ENCODE measurements at places on chromosomes 2 and 18.
A peak's percentile ranks its signal among the peaks of the same experiment; 100 is the strongest.

DNA sequence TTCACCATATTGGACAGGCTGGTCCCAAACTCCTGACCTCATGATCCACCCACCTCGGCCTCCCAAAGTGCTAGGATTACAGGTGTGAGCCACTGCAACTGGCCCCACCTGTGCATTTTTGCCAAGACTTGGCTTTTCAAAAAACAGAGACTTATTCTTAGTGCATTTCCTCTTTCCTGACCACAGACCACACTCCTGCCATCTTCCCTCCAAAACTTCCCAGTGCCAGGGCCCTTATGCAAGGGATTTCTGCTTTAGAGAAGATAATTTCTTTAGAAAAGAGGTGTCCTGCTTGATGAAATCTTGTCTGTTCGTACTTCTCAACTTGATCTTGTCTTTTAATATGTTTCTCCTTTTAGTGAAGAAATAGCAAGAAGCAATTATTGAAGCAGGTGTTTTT, 98.8 kb upstream of the ZNF516 start:
- DNase-seq = no peak

GRCh38 chr2:204019572-204020501, 83.3 kb downstream of the ICOS start:
- DNase-seq = no peak

DNA sequence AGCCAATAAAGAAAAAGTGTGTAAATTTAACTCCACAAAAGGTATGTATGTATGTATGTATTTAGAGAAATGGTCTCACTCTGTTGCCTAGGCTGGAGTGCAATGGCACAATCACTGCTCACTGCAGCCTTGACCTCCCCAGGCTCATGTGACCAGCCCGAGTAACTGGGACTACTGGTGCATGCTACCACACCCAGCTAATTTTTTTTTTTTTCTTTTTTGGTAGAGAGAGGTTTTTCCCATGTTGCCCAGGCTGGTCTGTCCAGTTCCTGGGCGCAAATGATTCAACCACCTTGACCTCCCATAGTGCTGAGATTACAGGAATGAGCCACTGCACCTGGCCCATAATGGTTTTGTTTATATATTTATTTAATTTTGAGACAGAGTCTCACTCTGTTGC, 67.1 kb downstream of the CERKL start:
- no peak for DNase-seq

DNA sequence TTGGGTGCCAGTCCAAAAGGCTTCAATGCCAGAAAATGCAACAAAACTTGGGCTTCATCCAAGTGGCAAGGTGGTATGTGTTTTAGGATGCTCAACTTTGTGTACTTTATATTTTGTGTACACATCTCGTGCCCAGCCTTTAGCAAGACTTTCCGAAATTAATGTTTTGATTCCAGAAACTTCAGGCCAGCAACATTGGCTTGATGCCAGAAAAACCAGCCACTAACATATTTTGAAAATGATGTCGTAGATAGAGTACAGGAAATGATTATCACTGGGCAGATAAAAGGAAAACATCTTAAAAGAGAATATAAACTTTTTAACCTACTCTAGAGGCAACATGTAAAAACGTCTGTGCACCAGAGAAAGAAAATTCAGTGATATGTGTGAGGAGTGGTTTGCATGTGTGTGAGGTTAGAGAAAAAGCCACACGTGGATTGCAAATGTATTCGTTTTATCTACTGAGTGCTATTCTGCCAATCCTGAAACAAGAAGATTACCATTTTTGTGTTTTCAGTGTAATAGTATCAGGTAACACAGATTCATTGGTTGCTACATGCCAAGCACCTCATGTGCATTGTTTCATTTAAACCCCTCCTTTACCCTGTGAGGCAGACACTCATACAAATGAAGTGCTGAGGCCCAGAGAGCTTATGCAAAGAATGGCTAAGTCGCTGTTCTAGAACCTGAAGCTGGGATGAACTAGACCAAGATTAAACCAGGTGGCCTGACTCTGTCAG, 264.8 kb downstream of the C1D start:
- no peak for DNase-seq

DNA sequence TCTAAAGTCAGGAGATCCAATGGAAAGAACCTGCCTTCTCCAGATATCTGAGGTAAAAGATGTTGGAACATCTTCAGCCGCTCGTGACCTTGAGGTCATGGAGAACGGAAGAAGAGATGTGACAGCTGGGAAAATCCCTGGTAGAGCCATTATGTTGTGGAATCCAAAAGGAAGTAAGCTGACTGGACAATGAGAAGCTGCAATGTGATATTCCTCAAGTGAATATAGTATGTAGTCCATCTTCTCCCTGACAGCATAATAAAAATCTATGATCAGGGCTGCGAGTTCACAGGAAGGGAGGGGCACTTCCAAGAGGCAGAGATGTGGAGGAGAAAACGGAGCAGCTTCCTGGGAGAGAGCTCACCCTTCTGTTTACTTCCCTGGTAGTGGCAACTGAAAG, 201.0 kb upstream of the SP5 start:
- no peak for DNase-seq

- DNase-seq = no peak
Measured at GRCh38 chr2:195486987-195487644, 169.9 kb upstream of the SLC39A10 start.

- DNase-seq = peak; percentile 62
Measured at GRCh38 chr18:57353137-57353939, 981 bp downstream of the ST8SIA3 start.

- no peak for DNase-seq
Measured at GRCh38 chr18:59952283-59953007, 52.6 kb downstream of the PMAIP1 start.

DNA sequence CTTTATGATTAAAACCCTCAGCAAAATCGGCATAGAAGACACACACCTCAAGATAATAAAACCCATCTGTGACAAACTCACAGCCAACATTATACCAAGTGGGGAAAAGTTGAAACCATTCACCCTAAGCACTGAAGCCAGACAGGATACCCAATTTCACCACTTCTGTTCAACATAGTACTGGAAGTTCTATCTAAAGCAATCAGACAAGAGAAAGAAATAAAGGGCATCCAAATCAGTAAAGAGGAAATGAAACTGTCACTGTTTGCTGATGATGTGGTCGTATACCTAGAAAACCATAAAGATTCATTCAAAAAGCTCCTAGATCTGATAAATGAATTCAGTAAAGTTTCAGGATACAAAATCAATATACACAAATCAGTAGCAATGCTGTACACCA, 16.4 kb upstream of the RPRD1A start:
- no peak for DNase-seq

DNA sequence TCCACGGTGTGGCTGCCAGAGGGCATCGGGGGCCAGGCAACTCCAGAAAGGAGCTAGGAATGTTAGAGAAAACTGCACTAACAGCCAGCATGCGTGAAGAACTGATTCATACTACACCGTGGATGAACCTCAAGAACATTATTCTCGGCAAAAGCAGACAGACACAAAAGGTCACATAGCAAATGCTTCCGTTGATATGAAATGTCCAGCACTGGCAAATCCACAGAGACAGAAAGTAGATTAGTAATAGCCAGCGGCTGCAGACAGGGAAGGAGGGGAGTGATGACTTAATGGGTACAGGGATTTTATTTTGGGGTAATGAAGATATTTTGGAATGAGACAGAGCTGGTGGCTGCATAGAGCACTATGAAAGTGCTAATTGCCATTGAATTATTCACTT, 37.4 kb downstream of the SCTR start:
- no peak for DNase-seq

DNA sequence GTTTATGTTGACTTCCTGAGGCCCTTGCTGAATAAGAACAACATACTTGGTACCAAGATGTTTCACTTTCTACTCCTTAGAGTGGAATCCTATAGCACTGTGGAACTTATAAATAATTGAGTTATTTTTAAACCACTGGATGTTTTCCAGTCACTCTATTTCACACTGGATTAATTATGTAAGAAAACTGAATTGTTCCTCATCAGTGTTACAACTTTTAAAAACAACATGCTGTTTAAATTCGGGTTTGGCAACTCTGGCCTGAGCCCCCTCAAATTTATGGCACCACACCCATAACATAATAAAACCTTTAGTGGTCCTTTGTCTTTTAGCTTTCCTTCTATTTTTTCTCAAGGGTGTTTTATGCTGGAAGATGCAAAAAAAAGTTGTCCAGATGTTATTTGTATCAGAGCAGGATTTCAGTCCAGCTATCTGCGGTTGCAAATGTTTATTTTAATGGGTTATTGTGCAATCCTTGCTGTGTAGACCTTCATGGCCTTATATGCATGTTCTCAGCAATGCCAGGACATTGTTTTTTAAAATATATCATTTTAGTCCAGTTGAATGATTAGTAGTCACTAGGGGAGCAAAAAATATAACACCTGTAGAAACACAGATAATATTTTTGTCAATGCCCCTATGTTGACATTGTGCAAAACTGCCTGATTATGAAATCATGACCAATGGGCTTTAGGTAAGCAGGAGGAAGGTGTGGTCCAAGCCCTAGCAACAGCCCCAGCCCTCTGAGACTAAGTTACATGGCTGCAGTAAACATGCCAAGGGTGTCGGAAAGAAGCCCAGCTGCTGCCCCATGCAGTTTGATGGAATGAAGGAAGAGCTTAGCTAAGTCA, 638.0 kb upstream of the ZEB2 start:
- no peak for DNase-seq

DNA sequence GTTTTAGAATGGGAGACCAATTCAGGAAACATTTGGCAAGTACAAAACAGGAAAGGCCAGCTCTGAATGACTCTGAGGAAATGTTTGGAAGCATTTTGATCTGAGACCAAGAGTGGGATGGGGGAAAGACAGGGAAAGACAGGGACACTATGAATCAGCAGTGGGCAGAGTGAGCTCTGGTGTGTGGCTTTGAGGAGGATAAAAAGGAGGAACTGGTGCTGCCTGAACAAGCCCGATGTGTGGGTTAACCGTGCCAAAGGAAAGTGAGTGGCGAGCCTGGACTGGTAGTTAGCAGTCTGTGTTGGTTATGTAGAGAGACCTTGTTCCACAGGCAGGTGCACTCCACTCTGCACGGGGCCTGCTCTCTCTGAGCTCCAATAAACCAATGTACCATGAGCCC, 5.3 kb downstream of the MFSD6 start:
- DNase-seq = peak; percentile 30

DNA sequence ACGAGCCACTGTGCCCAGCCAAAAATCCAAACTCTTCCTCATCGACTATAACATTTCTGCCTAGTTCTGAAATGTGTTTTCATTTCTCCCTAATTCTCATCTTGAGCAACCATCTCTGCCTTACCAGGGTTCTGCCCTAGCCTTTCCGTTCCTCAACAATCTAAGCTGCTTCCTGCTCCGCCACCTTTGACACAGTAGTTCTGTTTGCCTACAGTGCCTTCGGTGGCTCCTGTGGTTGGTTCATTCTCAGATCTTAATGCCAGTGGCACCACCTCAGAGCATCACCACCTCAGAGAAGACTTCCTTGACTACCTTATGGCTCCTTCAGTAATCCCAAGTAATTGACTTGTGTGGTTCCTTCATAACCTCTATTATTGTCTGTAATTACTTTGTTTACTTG, 3.8 kb downstream of the SOCS6 start:
- no peak for DNase-seq

GRCh38 chr2:143640826-143641225, 511.6 kb downstream of the ARHGAP15 start:
- peak; percentile 44 for DNase-seq

GRCh38 chr2:232309592-232309991, 69.0 kb upstream of the ALPP start:
- no peak for DNase-seq

- DNase-seq = no peak
Measured at GRCh38 chr2:28399956-28400355, 7.3 kb downstream of the FOSL2 start.

- DNase-seq = peak; percentile 49
Measured at GRCh38 chr2:47510745-47511144, 107.8 kb downstream of the MSH2 start.

- DNase-seq = no peak
Measured at GRCh38 chr2:156349605-156350004, 17.1 kb upstream of the NR4A2 start.

- peak; percentile 44 for DNase-seq
Measured at GRCh38 chr18:45384137-45384961, 230.9 kb upstream of the SLC14A2 start.

GRCh38 chr2:27262379-27263286, at the start of gene SLC30A3:
Gene SLC30A3 (minus strand): TSS chr2:27263047. CDS start chr2:27262906, 141 bp downstream.
- DNase-seq = no peak
